Endothelial cell (in vitro differentiated cells): ENCODE measurements at places on chromosomes 4 and X.

- DNase-seq = no peak
Observed at GRCh38 chr4:173367946-173368345, 2.8 kb upstream of the SAP30 start.

DNA sequence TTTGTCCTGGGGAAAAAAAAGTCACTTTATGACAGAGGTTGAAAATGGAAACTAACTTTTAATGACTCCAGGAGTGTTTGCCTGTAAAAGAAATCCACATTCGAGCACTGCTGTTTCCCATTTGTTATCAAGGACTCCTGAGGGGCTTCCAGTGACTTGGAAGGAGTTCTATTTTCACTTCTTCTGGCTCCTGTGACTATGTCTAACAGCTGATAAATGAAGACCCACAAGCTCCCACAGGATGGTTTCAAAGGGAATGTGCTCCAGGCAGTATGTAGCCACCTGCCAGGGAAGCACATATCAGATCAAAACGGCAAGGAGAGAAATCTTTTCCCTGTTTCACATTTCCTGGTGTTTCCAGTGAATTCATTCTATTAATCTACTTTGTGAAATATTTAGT, 159.8 kb upstream of the FAM241A start:
- DNase-seq = no peak

- DNase-seq = no peak
Observed at GRCh38 chrX:41472231-41472815, 25.2 kb downstream of the NYX start.

DNA sequence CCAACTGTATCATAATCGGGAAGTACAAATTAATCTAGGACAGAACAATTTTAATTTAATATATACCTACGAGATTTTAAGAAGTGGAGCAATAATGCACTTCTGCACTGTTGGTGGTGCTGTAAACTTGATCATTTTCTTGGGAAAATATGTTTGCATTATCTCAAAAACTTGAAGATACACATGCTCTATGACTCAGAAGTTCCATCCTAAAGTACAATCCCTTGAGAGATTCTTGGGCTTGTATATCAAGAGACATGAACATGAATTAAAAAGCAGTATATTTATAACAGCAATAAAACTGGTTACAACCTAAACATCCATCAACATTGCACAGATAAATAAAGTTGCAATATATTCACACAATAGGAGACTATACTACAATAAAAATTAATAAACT, 168.8 kb downstream of the CLCN4 start:
- DNase-seq = no peak

GRCh38 chr4:53168228-53168627, 197.6 kb downstream of the SCFD2 start:
- no peak for DNase-seq
